Activated CD4-positive, alpha-beta T cell treated with anti-CD3 and anti-CD28 coated beads, Interleukin-2, amount 50 U/mL, for 4 hours (primary cell): ENCODE measurements at places on chromosomes 3 and 15.

DNA sequence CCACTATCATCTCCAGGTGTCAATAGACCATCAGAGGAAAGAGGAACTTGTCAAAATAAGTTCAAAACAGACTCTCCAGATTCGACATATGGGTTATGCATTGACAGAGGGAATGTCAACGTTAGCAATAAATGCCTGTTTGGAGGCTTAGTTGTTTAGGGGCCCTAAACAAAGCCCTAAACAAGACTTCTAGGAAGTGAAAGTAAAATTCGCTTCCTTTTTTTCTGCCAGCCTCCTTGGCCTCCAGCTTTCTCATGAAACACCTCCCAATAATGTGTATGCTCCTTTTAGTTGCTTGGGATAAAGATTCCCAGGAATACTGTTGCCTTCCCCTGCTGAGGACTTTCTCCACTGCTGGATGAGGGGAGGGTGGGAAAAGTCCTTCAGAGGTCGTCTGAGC lies 70.9 kb upstream of the ARNT2 start:
- no peak for DNase-seq

DNA sequence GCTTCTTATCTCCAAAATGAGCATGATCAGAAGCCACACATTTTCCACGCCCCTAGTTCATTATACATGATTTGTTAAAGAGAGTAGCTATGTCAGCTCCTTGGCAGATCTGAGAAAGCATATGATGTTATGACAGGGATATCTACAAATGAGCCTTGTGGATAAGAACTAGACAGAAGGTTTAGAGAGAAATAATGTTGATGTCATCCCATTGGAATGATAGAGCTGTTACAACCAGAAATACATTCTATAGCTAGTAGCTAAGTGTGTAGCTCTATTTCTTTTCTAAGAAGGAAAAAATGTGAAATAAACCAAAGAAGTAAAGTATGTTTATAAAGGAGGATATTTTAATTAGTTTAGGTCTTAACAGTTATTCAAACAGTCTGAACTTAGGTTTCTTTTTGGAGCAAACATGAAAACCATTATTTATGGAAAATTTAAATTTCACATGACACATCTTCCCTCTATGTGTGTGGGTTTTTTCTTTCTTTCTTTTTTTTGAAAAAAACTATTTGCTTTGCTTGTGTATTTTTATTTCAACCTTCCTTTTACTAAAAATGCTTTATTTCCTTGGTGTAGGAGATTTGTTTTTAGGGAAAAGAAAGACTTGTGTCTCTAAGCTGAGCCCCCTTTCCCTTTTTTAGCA lies 167.7 kb downstream of the GHSR start:
- DNase-seq = no peak

GRCh38 chr3:79383402-79384012 lies 384.3 kb downstream of the ROBO1 start:
- no peak for DNase-seq

DNA sequence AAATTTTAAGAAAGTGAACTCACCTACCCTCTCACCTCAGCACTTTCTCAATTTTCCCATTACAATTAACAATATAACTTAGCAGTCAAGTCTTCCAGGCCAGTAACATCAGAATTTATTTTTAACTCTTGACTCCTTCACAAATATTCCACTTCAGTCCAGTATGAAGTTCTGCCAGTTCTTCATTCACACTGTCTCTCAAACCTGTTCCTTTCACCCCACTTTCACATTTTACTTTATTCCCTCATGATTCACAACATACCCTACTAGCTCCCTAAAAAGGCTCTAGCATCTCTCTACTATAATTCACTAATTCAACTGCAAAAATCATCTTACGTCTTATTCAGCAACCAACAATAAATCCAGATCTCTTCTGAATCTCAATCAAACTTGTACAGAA lies 3.8 kb downstream of the GSK3B start:
- no peak for DNase-seq

GRCh38 chr3:48569808-48570450 lies 6.3 kb upstream of the UCN2 start:
- DNase-seq = no peak

- DNase-seq = no peak
Observed at GRCh38 chr15:48569591-48570302, 75.8 kb downstream of the FBN1 start.

GRCh38 chr3:58835086-58835485 lies 168.5 kb upstream of the FAM3D start:
- no peak for DNase-seq

- no peak for DNase-seq
Observed at GRCh38 chr15:88906130-88906529, 7.0 kb downstream of the MFGE8 start.

GRCh38 chr15:41599061-41599460 lies 40.0 kb downstream of the TYRO3 start:
- no peak for DNase-seq

DNA sequence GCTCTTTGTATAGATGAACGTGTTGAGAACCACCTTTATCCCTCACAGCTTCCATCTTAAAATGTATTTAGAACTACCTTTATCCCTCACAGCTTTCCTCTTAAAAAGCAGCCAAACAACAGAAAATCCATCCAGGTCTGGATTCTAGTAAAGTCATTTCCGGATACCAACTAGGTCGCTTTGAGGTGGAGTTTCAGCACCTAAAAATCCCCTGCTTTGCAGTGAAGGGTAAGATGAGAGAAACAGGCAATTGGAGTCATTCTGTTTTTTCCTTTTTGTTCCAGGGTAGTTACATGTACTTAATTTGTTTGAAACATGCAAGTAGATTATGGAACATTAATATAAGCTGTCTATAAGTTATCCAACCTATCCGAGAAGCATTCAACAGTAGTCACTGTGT lies 192.0 kb downstream of the UBE2E2 start:
- no peak for DNase-seq

DNA sequence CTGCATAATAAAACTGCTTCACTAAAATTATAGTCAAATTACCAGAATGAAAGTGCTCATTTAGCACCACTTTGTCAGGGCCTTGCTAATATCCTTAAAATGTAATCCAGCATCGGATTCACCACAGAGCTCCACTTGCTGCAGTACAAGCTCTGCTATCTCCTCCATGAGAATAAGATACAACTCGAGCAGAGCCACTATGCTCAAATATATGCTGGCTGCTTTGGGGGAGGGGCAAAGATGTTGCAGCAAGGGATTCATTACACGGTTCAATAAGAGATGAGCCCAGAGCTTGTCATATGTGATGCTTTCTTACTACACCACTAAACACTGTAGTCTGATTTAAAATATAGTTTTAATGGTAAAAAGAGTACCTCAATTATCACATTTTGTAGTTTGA lies 72.2 kb downstream of the DLG1 start:
- DNase-seq = no peak
